T-helper 22 cell (primary cell): ENCODE measurements at places on chromosomes 3 and 15.

GRCh38 chr3:151789853-151790463 is 24.0 kb upstream of the AADAC start:
- DNase-seq: no peak

- DNase-seq: no peak
Measured at GRCh38 chr3:180288816-180289215, 252.1 kb upstream of the PEX5L start.

- DNase-seq: no peak
Measured at GRCh38 chr3:66858656-66859381, 139.3 kb upstream of the KBTBD8 start.

GRCh38 chr3:2098398-2099027 is at the start of gene CNTN4:
Gene CNTN4 (plus strand): TSS chr3:2098866.
- no peak for DNase-seq

GRCh38 chr3:42493798-42494151 is 8.7 kb upstream of the VIPR1 start:
- DNase-seq: no peak

- no peak for DNase-seq
Measured at GRCh38 chr3:126556637-126557414, 1.9 kb downstream of the C3orf22 start.

DNA sequence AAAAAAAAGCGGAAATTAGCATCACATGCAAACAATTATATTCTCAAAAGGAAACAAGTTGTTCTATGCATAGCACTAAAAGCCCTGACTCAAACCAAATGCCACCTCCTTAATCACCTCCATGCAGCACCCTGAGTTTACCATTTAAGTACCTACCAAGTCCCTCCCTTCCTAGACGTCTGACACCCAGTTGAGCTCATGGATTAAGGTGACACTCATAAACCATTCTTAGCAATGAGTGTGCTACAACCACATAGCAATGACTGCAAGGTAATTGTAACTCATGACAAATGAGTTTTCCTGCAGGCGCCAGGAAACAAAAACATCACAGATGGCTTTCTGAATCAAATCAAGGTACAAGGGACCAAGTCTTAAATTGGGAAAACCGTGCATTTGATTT is 32.0 kb downstream of the WWTR1 start:
- no peak for DNase-seq

DNA sequence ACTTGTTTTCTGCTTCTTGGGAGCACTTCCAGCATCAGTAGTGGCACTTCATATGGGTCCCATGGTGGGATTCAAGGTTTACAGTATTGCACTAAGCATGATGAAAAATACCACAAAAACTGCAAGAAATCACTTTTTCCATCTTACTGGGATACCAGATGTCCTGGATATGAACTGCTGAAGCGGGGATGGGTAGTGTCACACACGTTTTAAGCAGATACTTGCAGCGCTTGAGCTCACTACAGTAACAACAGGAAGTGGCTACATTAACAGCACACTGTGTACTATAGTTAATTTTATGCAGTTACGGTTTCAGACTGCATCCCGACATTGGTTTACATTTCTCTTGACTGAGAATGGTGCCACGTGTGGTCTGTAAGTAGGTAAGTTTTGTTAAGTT is 3.5 kb upstream of the ISG20 start:
- peak; percentile 41 for DNase-seq

- DNase-seq: no peak
Measured at GRCh38 chr3:71039332-71039731, 544.2 kb downstream of the FOXP1 start.

GRCh38 chr3:37806505-37807200 is 55.0 kb upstream of the CTDSPL start:
- DNase-seq: no peak

- DNase-seq: no peak
Measured at GRCh38 chr15:47570044-47570443, 147.3 kb upstream of the SEMA6D start.

- DNase-seq: no peak
Measured at GRCh38 chr15:74307827-74308811, 59.3 kb downstream of the CYP11A1 start.

GRCh38 chr3:148763986-148764935 is 63.4 kb upstream of the CPB1 start:
- no peak for DNase-seq

DNA sequence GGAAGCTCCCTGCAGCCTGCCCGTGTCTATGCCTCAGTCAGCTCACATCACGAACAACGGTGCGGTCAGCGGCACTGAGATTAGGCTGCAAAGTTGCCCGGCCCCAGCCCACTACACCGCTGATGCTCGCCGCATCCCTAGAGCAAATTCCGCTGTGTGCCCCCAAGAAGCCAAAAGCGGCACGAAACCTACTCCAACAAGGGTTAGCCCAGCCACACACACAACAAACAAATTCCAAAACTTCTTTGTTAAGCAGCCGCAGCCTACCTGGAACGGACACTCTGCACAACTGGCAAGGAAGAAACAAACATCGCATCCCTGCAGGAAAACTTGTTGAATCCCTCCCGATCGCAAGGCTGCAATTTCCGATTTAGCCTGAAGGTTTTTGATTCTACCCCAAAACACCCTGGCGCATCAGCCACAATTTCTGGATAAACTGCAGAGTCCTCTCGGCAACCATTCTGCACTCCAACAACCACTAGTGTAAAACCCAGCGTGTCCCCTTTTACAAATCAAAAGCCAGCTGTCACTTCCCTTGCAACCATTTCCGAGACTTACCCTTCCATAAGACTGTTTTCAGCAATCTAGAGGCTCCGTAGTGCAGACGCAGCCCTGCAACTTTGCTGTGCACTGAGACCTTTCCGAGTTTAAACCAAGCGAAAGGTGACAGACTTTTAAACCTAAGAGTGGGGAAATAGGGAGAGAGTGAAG is 449 bp downstream of the ROBO1 start:
- DNase-seq: no peak

DNA sequence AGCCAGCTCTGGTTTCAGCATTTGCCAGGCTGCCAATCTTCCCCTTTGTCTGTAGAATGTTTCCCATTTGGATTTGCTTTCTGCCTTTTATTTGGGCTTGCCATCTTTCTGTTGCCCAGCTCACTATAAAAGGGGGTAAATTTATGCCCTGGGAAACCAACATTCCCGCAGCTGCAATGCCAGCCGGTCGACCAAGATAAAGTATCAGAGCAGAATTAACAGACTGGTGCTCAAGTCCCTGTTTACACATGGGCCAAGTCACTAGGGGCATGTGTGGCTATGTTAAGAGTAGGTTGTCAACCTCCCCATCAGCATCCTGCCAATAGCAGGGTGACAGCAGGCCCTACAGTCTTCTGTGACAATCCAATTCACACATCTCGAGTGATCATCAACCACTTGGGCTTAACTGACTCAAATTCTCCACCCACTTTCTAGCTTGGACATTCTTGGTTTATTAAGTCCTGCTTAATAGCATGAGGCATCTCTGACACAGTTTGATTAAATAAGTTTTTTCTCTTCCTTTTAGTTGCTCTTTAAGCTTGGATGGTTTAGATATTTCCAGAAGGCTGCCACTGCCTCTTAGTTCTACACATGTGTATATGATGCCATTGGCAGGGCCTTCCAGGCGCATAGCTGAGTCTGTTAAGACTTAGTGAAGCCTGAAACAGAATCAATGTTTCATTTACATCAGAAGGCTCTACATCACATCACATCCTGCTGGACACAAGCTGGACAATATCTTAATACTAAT is 24.1 kb upstream of the VEPH1 start:
- DNase-seq: no peak

GRCh38 chr15:35271371-35272043 is 186.4 kb upstream of the NANOGP8 start:
- no peak for DNase-seq
